ENCODE measurements at places on chromosomes 12 and 14.

DNA sequence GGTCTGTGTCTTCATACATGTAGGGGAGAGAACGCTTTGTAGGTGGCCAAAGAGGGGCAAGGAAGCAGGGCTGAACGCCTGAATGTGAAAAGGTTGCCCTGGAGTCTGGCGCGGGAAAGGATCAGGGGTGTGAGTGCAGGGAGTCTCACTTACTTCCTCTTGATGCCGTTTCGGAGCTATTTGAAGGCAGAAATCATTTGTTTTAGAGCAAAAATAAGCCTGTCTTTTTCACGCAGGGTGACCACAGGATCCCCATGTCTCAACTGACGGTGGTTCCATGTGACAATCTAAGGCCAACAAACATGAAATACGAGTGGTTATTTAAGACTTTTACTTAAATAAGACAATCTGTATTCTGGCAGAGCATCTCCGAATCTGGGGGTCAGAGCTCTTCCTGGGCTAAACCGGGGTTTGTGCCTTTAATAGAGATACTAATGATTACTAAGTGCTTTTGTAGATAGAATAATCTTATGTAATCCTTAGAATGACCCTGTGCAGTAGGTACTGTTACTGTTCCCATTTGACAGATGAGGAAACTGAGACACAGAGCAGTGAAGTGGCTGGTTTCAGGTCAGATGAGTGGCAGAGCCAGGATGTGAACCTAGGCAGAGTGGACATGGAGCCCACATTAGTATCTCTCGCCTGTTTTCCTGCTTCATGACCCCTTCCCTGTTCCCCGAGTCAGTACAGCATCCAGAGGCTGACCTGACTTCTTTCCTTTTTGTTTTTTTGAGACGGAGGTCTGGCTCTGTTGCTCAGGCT lies 1.9 kb downstream of the BRI3BP start:
- no peak for DNase-seq

DNA sequence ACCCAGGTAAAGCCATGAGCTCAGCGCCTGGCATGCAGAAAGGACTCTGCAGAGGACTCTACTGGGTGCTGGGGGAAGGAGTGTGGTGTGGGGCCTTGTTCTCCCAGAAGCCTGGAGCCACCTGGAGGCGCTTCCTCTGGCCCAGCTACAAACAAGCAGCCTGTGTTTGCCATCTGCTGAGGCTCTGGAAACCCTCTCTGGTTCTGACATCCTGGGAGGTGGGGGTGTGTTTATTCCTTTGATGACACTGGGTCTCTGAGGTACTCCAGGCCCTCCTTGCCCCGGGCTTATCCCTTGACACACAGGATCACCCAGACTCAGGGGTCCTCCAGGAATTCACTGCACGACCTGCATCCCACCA lies 44.9 kb downstream of the RNF34 start:
- DNase-seq, result no peak

- no peak for DNase-seq
Measured at GRCh38 chr14:59177262-59177661, 11.2 kb upstream of the DAAM1 start.

DNA sequence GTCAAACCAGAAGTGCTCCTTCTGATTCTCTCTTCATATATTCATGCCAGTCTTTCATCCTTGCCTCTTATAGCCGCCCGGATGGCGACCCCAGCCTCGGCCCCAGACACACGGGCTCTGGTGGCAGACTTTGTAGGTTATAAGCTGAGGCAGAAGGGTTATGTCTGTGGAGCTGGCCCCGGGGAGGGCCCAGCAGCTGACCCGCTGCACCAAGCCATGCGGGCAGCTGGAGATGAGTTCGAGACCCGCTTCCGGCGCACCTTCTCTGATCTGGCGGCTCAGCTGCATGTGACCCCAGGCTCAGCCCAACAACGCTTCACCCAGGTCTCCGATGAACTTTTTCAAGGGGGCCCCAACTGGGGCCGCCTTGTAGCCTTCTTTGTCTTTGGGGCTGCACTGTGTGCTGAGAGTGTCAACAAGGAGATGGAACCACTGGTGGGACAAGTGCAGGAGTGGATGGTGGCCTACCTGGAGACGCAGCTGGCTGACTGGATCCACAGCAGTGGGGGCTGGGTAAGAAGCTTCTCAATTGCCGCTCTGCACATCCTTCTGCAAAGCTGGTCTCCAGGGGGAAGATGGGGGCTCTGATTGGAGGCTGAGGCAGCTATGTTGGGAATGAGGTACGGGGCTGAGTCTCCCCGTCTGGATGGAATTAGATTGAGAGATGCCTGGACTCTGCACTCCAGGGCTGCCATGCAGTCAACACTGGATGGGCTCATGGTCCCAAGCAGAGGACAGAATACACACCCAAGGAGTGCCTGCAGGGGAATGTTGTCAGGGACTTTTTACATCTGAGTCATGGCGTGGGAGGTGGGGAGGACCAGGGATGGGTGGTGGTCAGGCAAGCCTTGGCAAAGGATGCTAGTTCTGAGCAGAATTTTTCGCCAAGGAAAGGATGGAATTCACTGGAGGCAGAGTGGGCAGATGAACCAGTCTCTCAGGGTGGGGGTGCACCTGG lies 1.3 kb downstream of the BCL2L2 start:
- DNase-seq, result no peak

DNA sequence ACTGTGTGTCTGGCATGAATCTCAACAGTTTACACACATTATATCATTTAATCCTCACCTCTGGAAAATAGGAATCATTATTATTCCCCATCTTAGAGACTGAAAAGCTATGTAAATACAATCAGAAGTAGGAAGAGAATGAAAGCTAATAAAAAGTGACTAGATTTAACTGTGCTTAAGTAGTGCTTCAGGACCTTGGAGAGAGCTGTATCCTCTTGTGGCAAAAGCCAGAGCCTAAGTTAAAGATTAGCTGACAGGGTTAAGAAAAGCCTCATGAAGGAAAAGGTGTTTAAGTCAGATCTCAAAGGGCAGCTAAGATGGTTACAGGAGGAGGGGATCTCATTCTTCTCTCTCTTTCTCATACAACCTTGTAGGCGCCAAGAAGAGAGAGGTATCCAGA lies 65.3 kb upstream of the TMEM233 start:
- DNase-seq, result no peak

GRCh38 chr12:95396849-95397468 lies 77.0 kb upstream of the METAP2 start:
- DNase-seq, result no peak

GRCh38 chr12:91556909-91557308 lies 374.3 kb upstream of the DCN start:
- DNase-seq, result no peak

GRCh38 chr14:24838945-24839616 lies 205.1 kb upstream of the GZMB start:
- DNase-seq, result no peak

DNA sequence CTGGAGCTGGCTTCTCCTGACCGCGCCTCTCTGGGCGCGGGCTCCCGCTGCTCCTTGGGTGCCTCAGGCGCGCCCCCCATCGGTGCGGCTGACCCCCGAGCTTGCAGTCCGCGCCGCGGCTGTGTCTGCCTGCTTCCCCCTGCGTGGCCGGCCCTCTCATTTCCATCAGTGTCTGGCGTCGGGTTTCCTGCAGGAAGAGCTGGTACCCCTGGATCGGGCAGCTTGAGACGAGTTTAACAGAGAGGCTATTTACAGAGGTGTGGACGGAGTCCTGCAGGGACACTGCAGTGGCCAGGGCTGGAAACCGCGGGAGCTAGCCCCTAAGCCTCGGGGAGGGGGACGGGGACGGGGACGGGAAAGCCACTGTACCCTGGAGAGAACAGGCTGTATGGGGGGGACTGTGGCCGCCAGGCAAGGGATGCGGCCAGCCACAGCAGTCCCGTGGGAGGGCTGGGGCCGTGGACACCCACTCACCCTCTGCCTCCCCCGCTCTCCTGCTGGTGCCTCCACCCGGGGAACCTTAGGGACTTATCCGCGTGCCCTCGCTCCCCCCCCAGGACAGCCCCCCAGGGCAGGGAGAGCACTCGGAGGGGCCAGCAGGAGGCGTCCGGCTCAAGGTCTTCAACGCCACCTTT lies 3.7 kb upstream of the CACNA2D4 start:
- no peak for DNase-seq

DNA sequence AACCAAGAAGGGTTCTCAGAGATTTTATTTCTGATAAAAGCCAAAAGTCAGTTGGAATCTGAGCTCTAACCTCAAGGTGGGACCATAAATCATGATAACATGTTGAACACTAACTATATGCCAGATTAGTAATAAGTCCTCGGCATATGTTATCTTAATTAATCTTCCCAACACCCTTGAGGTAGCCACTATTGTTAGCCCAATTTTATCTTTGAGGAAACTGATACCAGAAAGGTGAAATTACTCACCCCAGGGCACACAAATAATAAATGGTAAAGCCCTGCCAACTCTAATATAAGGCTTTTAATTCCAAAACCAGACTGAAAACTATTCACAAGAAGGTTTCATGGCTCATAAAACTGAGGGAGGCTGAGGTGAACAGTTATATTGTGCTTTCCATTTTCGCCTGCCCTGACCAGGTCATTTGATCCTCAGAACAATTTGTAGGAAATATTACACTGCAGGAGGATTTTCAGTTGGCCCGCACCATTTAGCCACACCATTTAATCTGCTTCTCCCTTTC lies 16.1 kb upstream of the NUAK1 start:
- DNase-seq, result no peak

GRCh38 chr12:97299847-97300246 lies 162.8 kb upstream of the RMST start:
- DNase-seq, result no peak

- DNase-seq, result no peak
Measured at GRCh38 chr14:68469208-68469713, 323.6 kb downstream of the ZFP36L1 start.

DNA sequence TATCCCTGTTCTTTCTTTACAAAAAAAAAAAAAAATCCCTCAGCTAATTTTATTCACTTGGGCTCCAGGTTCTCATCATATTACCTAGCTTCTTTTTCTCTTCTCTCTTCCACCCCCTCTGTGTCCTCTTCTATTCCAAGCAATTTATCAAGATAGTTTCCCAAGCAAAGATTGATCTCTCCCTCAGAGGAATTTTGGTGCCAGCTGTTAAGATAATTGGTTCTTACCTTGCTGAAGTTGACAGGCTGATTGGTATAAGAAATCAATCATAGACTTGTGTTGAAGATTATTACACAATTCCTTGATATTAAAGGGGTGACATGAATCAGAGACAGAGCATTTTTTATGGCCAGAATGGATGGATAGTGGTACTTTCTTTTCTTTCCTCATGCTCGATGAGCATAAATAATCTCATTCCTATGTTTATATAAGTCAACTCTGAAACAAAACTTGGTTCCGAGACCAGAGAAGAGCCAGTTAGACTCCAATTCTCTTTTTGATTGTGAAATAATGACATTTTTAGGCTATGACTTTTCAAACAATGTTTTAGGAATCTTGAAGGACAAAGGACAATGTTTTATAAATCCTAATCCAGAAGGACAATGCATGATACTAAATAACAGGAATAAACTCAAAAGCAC lies 264.1 kb upstream of the PRKD1 start:
- DNase-seq, result no peak

DNA sequence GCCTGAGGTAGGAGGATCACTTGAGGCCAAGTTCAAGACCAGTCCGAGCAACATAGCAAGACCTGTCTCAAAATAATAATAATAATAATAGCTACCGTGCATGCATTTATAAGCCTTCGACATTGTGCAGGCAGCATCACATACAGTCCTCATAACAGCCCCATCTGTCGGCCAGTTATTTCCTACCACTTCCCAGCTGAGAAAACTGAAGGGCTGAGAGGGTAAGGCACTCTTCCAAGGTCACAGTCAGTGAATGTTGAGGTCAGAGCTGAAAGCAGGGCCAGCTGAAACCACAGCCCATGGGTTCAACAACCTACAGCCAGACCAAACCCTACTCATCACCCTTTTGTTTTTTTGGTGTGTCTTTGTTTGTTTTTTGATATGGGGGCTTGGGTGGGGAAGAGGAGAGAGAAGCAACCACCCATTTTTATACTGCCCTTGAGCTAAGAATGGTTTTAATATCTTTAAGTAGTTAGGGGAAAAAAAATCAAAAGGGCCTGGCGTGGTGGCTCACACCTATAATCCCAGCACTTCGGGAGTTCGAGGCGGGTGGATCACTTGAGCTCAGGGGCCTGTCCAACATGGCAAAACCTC lies 16.8 kb upstream of the ITPK1 start:
- no peak for DNase-seq

DNA sequence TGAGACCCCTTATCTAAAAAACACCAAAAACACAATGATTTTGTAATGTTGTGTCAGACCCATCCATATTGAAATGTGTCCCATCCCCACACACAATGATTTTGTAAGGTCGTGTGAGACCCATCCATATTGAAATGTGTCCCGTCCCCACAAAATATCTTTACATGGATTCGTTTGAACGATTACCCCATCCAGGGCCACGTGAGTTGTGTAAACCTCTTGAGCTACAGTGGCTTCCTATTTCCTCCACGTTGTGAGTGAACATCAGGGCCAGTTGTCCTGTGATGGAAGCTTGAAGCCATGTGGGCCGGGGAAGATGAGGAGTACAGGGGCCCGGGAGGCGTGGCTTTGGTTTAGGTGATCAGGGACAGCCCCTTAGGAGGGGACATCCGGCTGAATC lies 27.0 kb upstream of the ULK1 start:
- no peak for DNase-seq

- no peak for DNase-seq
Measured at GRCh38 chr12:85836197-85837090, at the start of gene RASSF9. Gene RASSF9 (minus strand): TSS chr12:85836409. CDS start chr12:85836201, 208 bp downstream.

GRCh38 chr12:113935459-113935858 lies 30.7 kb downstream of the RBM19 start:
- no peak for DNase-seq

DNA sequence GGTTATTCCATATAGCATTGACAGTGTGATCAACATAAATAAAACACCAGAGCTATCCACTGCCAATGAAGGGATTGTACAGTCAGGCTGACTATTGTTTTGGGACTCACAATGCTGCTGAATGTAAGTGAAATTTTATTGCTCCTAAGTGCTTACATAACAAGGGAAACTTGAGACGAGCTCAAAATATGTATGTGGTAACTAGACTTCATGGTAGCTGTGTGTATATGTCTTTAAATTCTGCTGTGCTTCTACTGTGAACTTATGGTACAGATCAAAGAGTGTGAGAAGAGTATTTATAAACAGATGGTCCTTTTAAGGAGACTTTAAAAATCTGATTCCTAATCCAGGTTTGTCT lies 6.9 kb downstream of the FLRT2 start:
- no peak for DNase-seq

DNA sequence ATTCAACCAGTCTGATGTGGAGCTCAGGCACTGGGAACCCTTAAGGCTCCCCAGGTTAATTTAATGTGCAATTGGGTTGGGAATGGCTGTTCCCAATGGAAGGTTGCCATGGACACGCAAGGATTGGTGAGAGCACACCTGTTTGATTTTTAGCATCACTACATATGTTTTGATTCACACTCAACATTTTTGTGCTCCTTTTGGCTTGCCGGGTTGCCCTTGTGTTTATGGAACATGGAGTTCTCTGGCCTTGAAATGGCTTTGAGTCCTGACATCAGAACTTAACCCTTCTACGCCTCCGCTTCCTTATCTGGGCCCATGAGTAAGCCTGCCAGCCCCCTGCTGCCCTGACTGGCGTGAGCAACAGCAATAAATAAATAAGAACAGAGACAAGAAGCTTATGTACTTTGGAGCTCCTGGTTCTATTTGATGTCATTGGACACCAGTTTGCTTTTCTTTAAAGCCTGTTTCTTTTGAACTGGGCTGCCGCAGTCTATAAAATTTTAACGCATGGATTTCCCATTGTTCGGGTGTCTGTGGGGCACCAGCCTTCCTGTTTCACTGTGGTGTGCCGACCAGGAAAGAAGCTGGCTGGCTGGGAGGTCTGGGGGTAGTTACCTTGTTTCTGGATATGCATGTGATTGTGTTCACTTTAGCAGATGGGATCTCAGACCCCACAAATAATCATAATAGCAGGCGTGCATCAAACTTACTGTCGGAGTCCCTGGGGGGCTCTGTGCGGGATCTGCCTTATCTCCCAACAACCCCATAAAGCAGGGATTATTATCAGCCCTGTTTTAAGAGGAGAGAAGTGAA lies 27.8 kb downstream of the TBX3 start:
- DNase-seq, result no peak
